ENCODE measurements at places on chromosomes 6 and 20. TPM values are rescaled to one million over a fixed set of nuclear protein-coding genes. Genes with fewer than 3 reads are reported as not detected.

- no peaks in the 10 kb centered on the region for H3K36me3 ChIP-seq
- H3K27me3 ChIP-seq = no peaks in the 10 kb centered on the region
- H3K27ac ChIP-seq = no peak overlapping the region
- H3K4me3 ChIP-seq = no peak overlapping the region
Measured at GRCh38 chr20:25467441-25467840, 60.0 kb downstream of the GINS1 start.

GRCh38 chr6:87705070-87705691 lies 3.1 kb upstream of the AKIRIN2 start:
- H3K4me3 ChIP-seq = no peak overlapping the region
- DNase-seq = peak; percentile 23
- peaks cover 24% of the 10 kb centered on the region for H3K36me3 ChIP-seq
- H3K27ac ChIP-seq = no peak overlapping the region
- H3K4me1 ChIP-seq = peaks cover 19% of the 10 kb centered on the region

GRCh38 chr6:129262661-129263060 lies 379.7 kb downstream of the LAMA2 start:
- H3K27me3 ChIP-seq = no peaks in the 10 kb centered on the region
- H3K36me3 ChIP-seq = no peaks in the 10 kb centered on the region
- H3K4me3 ChIP-seq = no peak overlapping the region
- no peak for DNase-seq
- no peaks in the 10 kb centered on the region for H3K4me1 ChIP-seq

- H3K27ac ChIP-seq = no peak overlapping the region
- no peaks in the 10 kb centered on the region for H3K27me3 ChIP-seq
- DNase-seq = no peak
- peaks cover 56% of the 10 kb centered on the region for H3K4me1 ChIP-seq
- H3K36me3 ChIP-seq = no peaks in the 10 kb centered on the region
Measured at GRCh38 chr6:56756791-56757587, 114.3 kb upstream of the DST start.

GRCh38 chr6:109253366-109253765 lies 128.9 kb downstream of the CD164 start:
- DNase-seq = no peak
- H3K4me1 ChIP-seq = peaks cover 17% of the 10 kb centered on the region
- H3K36me3 ChIP-seq = peaks cover 4% of the 10 kb centered on the region
- H3K27me3 ChIP-seq = no peaks in the 10 kb centered on the region
- no peak overlapping the region for H3K4me3 ChIP-seq

- no peaks in the 10 kb centered on the region for H3K4me1 ChIP-seq
- no peak overlapping the region for H3K4me3 ChIP-seq
- H3K27me3 ChIP-seq = peaks cover 59% of the 10 kb centered on the region
- no peak overlapping the region for H3K27ac ChIP-seq
- DNase-seq = no peak
Measured at GRCh38 chr6:154361476-154361875, 4.9 kb upstream of the IPCEF1 start.

DNA sequence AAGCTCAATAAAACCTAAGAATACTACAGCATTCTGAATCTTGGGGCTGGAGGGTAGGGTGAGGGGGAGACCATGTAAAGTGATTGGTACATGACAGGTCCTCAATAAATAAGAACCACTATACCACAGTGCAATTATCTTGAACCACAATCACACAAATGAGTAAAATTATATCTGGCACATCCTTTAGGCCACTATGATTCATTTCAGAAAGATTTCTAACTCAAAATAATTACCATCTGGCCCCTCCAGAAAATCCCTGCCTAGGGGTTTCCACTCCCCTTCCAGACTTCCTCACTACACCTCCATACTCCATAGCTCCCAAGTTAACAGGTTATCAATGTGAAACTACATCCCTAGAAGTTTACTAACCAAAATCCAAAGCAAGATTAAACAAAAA lies 19.7 kb downstream of the AKIRIN2 start:
- H3K4me1 ChIP-seq = peaks cover 30% of the 10 kb centered on the region
- H3K27ac ChIP-seq = no peak overlapping the region
- H3K36me3 ChIP-seq = peaks cover 19% of the 10 kb centered on the region

GRCh38 chr6:110815015-110815410 lies 256 bp downstream of the CDK19 start:
- peak overlapping the region; percentile 91 for H3K27ac ChIP-seq
- peaks cover 27% of the 10 kb centered on the region for H3K36me3 ChIP-seq
- peak overlapping the region; percentile 91 for H3K4me3 ChIP-seq
- H3K27me3 ChIP-seq = no peaks in the 10 kb centered on the region
- H3K4me1 ChIP-seq = peaks cover 17% of the 10 kb centered on the region

GRCh38 chr6:157036245-157036711 lies 259.1 kb downstream of the ARID1B start:
- no peaks in the 10 kb centered on the region for H3K27me3 ChIP-seq
- no peaks in the 10 kb centered on the region for H3K36me3 ChIP-seq
- no peak overlapping the region for H3K27ac ChIP-seq

GRCh38 chr6:68958327-68958726 lies 323.2 kb downstream of the ADGRB3 start:
- DNase-seq = no peak
- H3K27me3 ChIP-seq = no peaks in the 10 kb centered on the region
- no peak overlapping the region for H3K27ac ChIP-seq
- H3K36me3 ChIP-seq = no peaks in the 10 kb centered on the region
- no peak overlapping the region for H3K4me3 ChIP-seq

DNA sequence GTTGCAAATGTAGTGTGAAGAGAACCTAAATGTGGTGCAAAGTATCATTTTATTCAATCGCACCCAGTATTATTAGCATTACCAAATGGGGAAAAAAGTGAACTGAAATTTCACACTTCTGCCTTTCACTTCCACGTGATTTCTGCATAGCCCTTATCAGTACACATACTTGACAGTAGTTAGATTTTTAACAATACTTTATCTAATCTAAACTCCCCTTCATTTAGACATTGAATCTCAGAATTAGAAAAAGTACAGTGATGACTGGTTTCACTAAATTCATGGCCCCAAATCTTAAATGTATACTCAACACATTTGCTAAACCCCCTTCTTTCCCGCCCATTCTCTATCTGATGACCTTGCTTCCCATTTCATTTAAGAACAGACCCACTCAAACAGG lies 14.3 kb downstream of the STX7 start:
- peaks cover 18% of the 10 kb centered on the region for H3K4me1 ChIP-seq
- DNase-seq = no peak
- peaks cover 24% of the 10 kb centered on the region for H3K36me3 ChIP-seq
- no peaks in the 10 kb centered on the region for H3K27me3 ChIP-seq
- no peak overlapping the region for H3K27ac ChIP-seq
- H3K4me3 ChIP-seq = no peak overlapping the region

The ETV7 gene
- total RNA-seq = 8.7 TPM

The CRIP3 gene
- total RNA-seq = 5.4 TPM

The MYCT1 gene
- not detected for total RNA-seq

The XPO5 gene
- total RNA-seq = 106 TPM

The TMEM244 gene
- total RNA-seq = not detected

The CTAGE9 gene
- total RNA-seq = not detected

All from Calu3 (cell line).